ENCODE measurements at places on chromosomes 11 and 22.

GRCh38 chr11:76678321-76678720 is 7.8 kb upstream of the LRRC32 start:
- DNase-seq: no peak

- no peak for DNase-seq
Observed at GRCh38 chr22:20316844-20317401, 2.9 kb downstream of the DGCR6L start.

GRCh38 chr11:119310682-119311052 is 6.3 kb downstream of the MCAM start:
- no peak for DNase-seq

- no peak for DNase-seq
Observed at GRCh38 chr22:20198557-20199319, 47.9 kb upstream of the CCDC188 start.

DNA sequence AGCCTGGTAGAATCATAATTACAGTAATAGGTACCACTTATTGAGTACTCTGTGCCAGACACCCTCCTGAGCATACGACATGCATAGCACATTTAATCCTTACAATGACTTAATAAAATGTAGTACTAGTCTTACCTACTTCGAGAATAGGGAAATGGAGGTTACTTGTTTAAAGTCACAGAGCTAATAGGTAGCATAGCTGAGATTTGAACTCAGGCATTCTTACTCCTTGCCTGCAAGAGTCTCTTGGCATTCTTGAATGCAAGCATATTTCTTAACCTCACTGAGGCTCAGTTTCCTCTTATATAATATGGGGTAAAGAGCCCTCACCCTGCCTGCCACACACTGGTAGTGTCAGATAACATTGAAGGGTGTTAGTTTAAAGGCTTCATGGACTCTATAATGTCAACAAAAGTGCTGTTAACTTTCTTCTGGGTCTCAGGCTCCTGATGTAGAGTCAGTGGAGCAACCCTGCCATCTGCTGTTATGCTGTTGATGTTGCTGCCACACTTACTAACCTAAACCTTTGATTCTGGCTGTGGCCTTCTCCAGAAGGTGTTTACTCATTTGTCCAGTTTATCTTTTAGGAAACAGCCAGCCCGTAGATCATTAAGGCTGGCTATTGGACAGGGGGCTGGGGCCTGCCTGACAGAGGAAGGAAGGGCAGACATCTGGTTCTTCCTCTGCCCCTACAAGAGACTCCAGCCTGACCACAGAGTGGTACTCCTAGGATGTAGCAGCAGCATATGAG is 18.9 kb downstream of the LIMK2 start:
- DNase-seq: peak; percentile 41

GRCh38 chr11:100340466-100341319 is 346.4 kb upstream of the ARHGAP42 start:
- no peak for DNase-seq

- DNase-seq: no peak
Observed at GRCh38 chr11:61869708-61870451, 21.5 kb downstream of the FADS3 start.

GRCh38 chr22:28906312-28906711 is 22.9 kb downstream of the ZNRF3 start:
- DNase-seq: no peak

DNA sequence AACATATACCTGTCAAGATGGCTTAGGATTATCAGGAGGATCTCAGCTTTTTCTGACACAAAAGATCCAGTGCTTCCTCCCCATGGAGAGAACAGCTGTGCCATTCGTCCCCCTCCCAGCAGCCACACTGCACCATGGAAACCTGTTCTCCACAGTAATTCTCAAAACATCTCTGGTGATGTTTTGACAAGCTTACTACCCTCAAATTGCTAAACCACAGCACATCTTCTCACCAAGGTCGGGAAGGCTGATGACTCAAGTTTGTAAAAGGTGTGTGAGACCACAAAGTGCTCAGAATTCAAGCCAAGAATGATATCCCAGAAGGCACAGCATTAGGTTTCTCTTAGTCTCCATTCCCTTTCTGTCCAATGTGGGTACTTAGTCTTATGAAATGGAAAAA is 3.9 kb upstream of the RAB38 start:
- DNase-seq: no peak

- no peak for DNase-seq
Observed at GRCh38 chr11:134543645-134544044, 131.6 kb upstream of the B3GAT1 start.

DNA sequence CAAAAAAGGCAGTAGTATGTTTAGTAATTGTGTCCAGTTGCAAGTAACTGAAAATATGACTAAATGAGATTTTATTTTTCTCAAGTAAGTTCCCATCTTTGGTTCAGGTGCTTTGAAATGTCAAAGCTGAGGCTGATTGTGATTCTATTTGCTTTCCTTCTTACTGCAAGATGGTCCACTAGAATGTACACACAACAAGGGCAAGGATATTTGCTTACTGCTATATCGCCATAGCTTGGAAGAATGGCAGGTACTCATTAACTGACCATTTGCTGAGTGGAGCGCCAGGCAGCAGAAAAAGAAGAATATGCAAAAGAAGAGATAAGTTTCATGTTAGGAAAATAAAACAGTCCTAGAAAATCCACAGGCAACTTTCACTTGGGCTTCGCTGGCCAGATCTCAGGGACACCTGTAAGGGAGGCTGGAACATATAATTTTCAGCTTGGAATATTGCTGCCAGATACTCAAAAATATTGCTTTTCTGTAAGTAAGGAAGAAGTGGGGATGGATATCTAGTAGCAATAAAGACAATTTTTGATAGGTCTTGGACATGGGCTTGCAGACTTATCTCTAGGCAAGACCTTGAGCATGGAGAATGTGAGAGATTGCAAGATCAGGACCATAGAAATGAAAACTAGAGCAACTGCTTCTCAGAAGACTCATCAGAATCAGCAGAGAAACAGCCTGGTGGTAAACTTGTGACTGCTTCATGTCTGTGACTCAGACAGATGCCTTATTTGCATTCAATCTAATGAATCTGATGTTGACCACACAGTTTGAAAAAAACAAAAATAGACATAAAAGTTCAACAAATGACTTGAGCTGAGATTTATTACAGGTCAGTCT is 44.8 kb upstream of the OR9Q1 start:
- no peak for DNase-seq

DNA sequence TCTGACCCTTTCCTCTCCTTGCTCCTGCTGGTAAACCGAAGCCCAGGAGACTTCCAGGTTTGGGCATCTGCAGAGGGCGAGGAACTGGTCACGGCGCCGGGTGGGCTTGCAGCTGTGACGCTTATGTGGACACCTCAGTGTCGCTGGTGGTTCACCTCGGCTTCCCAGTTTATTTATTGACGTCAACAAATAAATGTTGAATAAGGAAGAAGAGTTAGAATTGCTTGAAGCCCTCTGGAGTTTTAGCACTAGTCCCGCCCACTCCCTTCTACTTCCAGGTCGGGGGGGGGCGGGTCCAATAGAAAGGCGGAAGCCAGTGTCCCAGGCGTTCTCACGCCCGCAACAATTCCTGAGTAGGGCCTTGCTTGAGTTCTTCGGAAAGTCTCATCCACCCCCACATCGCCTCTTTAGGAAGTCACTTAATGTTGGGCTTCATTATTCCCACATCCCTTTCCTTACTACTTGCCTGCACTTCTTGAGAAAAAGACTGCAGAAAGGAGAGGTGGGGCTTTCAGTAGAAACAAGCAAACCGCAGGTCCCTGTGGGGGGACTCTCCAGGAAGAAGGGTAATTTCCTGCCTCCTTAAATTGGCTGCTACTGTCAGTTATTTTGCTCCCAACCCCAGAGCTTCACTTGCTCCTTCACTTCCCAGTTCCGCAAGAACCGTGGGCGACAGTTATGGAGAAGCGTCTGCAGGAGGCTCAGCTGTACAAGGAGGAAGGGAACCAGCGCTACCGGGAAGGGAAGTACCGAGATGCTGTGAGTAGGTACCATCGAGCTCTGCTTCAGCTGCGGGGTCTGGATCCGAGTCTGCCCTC is at the start of gene TTC9C:
TTC9C (plus strand) TSS at position 316 of the 818 bp plus-strand sequence; CDS start at position 679, 363 bp downstream.
- peak; percentile 83 for DNase-seq

DNA sequence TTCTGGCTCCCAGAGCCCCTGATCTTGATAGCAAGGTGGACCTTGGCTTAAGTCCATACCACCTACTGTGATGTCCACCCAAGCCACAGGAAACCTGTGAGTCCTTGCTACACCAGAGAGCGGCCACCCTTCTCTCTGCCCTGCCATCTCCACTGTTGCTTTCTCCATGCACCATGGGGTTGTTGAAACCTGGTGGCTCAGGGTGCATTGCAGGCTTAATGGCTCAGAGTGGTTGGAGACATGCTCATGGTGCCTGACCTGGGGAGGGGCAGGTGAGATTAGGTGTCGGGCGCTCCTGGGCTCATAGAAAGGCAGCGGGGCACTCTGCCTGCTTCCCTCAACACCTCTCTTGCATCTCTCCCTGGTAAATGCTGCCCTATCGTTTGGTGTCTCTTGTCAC is 25.0 kb upstream of the CACNG2 start:
- DNase-seq: no peak

GRCh38 chr11:89452780-89453179 is 38.4 kb downstream of the NOX4 start:
- no peak for DNase-seq

- peak; percentile 97 for DNase-seq
Observed at GRCh38 chr11:65915821-65916251, 3.0 kb downstream of the C11orf68 start.

- peak; percentile 81 for DNase-seq
Observed at GRCh38 chr11:113690619-113691569, 15.2 kb downstream of the TMPRSS5 start.

DNA sequence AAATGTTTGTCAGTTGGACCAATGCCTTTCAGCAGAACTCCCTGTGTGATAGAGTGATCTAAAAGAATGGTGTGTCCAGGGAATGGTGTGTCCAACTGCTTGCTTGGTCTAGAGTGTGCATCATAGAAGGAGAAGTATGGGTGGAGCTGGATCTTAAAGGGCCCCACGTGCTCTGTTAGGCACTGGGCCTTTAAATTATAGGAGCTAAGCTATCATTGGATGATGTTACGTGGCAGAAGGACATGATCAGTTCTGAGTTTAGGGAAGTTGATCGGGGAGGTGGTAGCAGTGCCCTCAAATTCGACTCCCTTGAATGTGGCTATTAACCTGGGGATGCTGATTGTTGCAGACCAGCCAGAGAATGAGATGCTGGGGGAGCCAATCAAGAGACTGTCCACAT is 16.4 kb downstream of the STX3 start:
- no peak for DNase-seq

DNA sequence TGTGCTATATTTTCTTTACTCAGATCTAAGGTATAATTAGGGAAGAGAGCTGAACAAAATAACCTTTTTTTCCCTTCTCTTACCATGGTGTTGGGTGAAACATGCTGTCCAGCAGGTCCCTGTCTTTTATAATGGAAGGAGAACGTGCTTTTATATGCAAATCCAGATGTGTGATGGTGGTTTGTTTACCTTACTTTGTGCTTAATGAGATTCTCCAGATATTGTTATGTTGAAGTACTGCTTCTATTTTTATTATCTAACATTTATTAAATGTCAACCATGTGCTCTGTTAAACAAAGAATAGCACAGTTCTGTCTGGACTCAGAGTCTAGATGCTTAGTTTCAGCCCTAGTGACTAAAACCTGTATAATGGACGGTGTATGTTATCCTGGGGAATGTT is 10.1 kb upstream of the GRIK4 start:
- no peak for DNase-seq

GRCh38 chr11:47768101-47768612 is 1.0 kb upstream of the FNBP4 start:
- peak; percentile 62 for DNase-seq

GRCh38 chr11:118907051-118908042 is 18.4 kb downstream of the BCL9L start:
- peak; percentile 70 for DNase-seq

DNA sequence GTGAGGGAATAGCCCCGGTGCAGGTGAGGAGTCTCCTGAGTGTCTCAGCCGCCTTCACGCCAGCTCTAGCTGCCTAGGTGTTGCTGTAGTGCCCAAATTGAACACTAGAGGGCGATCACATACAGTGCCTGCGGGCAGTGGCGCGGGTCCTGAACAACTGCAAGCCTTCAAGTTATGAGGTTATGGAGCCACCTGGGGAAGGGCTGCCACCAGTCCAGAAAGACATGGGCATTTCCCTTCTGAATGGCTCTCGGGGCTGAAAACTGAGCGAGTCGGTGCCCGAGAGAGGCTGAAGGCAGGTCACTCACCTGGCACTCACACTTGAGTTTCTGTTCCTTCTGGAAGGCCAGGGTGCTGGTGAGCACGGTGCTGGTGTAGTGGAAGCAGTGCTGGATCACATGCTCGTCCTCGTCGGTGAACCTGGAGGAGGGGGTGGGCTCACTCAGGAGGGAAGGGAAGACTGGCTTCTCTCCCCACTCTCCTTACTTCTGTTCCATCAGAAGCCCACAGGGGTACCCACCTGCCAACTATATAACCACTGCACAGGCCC is 88.4 kb downstream of the PDE2A start:
- peak; percentile 45 for DNase-seq

DNA sequence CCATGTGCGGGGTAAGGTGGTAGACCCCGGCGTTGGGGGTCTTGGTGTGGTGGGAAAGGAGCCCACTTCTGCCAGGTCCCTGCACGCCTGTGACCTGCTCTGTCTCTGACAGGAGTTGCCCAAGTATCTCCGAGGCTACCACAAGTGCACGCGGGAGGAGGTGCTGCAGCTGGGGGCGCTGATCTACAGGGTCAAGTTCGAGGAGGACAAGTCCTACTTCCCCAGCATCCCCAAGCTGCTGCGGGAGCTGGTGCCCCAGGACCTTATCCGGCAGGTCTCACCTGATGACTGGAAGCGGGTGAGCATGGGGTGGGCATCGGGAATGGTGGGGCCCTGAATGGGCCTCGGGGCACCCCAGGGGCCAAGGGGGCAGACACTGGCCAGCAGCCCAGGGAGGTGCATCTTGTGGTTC is 83.0 kb downstream of the MYO7A start:
- DNase-seq: no peak

All from ACHN (cell line).